ENCODE measurements at places on chromosomes 13 and 19.

- no peaks in the 10 kb centered on the region for H3K27me3 ChIP-seq
- peaks cover 4% of the 10 kb centered on the region for H3K36me3 ChIP-seq
- H3K4me3 ChIP-seq, result no peak overlapping the region
- H3K4me1 ChIP-seq, result peaks cover 31% of the 10 kb centered on the region
- no peak overlapping the region for H3K27ac ChIP-seq
- DNase-seq, result no peak
These were observed 6.4 kb upstream of the FOXO1 start for GRCh38 chr13:40672765-40673397.

DNA sequence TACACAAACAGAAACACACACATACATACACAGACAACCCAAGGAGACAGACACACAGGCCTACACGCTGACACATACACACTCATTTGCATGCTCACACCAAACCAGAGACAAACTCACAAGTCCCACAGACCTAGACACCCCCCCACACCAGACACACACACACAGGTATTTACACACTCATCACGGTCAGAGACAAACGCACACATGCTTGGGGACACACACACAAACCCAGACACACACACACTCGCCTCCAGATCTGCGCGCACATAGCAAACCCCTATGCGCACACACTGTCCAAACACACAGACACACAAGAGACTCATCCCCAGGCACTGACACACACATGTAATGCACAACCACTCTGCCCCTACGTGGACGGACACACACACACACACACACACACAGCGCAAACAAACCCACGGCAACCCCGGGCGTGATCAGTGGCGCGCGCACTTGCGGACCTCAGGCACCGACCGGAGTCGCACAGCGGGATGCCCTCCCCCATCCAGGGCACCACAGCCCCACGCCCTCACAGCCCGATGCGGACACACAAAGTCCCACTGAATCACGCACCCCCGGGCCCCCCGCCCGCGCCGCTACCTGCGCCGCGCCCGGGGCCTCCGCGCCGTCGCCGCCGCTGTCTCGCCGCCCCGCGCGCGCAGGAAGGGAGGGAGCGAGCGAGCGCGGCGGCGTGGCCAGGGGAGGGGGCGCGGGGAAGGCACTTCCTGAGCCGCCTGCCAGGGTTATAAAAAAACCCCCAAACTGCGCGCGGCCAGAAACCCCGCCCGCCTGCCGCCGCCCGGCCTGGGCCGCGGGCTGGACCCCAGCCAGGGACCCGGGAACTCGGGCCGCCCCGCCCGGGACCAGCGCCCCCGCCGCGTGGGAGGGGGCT, at the start of gene ADAMTS10:
Gene ADAMTS10, minus strand, starts transcription at position 675 of the 895 bp plus-strand sequence. CDS start 5,005 bp downstream, outside the sequence.
- peaks cover 1% of the 10 kb centered on the region for H3K36me3 ChIP-seq
- H3K27ac ChIP-seq, result peak within 1 kb of the TSS; percentile 76
- peak; percentile 23 for DNase-seq
- H3K27me3 ChIP-seq, result peaks cover 12% of the 10 kb centered on the region

DNA sequence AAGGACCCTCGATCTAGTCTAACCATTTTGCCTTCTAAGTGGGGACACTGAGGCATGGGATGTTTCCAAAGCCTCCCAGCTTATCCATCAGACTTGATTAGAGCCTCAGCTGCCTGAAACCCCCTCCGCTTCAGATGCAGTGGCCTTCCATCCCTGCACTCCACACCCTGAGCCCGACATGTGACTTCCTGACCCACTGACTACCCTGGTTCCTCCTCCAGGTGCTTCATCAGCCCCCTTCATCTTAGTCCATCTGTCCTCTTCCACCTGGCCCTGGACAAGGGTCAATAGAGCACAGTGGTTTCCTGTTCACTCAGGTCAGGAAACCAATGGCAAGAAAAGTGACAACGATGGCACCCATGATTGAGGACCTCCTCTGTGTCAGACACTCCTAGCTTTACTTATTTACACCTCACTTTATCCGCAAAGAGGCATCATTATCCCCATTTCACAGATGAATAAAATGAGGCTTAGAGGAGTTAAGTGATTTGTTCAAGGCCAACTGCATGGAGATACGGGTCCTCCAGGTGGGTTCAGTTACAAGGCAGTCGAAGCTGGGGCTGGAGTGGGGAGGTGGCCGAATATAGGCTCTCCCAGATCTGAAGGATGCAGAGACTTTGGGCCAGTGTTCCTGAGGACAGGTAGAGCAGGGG, 81.6 kb upstream of the TM9SF2 start:
- no peak overlapping the region for H3K4me3 ChIP-seq
- peaks cover 5% of the 10 kb centered on the region for H3K36me3 ChIP-seq
- peaks cover 63% of the 10 kb centered on the region for H3K4me1 ChIP-seq
- H3K27me3 ChIP-seq, result peaks cover 7% of the 10 kb centered on the region
- H3K27ac ChIP-seq, result no peak overlapping the region

DNA sequence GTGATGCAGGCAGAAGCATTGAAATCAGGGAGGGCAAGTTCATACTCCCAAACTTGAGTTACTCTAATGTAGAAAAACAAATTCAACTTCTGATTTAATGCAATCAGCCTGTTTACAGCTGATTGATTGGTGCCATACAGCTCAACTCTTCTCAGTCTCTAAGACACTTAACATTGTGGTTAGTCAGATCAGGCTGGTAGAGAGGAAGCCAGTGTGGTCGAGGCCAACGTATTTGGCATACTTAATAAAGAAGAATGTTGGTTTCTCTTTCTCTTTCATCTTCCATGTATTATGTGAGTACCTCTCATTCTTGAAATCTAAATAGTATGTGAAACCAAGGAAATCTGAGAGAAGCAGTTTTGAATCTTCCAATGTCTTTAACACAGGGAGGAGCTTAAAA, 255.0 kb upstream of the SLITRK1 start:
- H3K27ac ChIP-seq, result peak overlapping the region; percentile 37
- H3K27me3 ChIP-seq, result no peaks in the 10 kb centered on the region
- H3K36me3 ChIP-seq, result no peaks in the 10 kb centered on the region
- peaks cover 19% of the 10 kb centered on the region for H3K4me1 ChIP-seq

GRCh38 chr19:55700813-55701212, 25.8 kb downstream of the EPN1 start:
- H3K27ac ChIP-seq, result no peak overlapping the region
- H3K4me1 ChIP-seq, result no peaks in the 10 kb centered on the region
- H3K27me3 ChIP-seq, result no peaks in the 10 kb centered on the region
- no peak for DNase-seq

- no peaks in the 10 kb centered on the region for H3K4me1 ChIP-seq
- no peak overlapping the region for H3K4me3 ChIP-seq
- no peak for DNase-seq
These were observed 37.5 kb upstream of the ADGRE1 start for GRCh38 chr19:6849876-6850275.

DNA sequence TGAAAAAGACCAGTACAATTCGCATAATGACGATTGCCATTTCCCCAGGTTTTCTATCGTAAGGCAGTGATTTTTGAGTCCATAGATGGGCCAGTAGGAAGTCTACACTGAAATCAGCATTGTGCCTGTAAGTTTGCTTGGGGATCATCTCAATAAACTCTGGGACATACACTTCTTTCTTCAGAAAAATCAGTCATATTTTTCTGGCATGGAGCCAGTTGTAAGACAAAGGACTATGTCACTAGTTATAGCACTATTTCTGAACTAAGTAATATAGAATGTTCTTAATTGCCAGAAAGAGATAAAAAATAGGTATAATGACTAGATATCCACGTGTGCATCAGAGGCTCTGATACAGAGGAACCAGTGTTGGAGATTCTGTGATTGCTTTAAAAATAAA, 243.5 kb downstream of the LMO7 start:
- H3K36me3 ChIP-seq, result no peaks in the 10 kb centered on the region
- H3K27ac ChIP-seq, result no peak overlapping the region
- no peak for DNase-seq
- H3K4me3 ChIP-seq, result no peak overlapping the region

DNA sequence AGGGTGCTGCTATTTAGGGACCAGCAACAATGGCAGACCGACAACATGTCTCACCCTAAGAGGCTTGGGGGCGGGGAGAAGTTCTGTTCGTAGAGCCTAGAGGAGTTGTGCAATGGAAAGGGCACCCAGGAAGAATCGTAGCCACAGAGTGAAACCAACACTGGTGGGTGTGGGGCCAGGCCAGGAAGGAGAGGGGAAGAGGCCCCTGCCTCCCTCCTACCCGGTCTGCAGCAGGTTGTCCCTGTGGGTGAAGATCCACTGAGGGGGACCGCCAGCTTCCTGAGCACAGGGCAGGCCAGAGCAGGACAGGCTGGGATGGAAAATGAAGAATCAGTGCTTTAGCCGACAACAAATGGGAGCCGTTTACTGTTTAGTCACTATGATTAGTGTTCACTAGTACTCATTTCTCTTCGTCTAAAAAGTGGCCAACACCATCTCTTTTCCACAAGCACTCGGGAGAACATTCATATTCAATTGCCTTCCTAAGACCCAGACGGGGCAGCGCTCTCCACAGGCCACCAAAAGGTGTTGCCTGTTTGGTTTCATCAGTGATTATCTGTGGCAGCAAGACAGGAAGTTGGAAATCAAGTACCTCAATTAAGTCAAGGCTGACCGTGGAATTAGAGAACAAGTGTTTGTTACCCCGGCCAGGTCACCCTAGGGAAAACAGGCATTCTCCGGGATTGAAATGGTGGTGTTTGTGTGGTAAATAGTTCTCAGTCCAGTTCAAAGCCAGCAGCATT, 1.1 kb upstream of the ATP11A start:
- no peaks in the 10 kb centered on the region for H3K27me3 ChIP-seq
- peaks cover 53% of the 10 kb centered on the region for H3K4me1 ChIP-seq
- DNase-seq, result peak; percentile 47
- peak overlapping the region; percentile 94 for H3K27ac ChIP-seq
- H3K4me3 ChIP-seq, result peak overlapping the region; percentile 84

GRCh38 chr13:79909644-79910043, 428.7 kb downstream of the NDFIP2 start:
- no peak for DNase-seq
- no peaks in the 10 kb centered on the region for H3K36me3 ChIP-seq
- no peak overlapping the region for H3K4me3 ChIP-seq
- H3K27me3 ChIP-seq, result no peaks in the 10 kb centered on the region

DNA sequence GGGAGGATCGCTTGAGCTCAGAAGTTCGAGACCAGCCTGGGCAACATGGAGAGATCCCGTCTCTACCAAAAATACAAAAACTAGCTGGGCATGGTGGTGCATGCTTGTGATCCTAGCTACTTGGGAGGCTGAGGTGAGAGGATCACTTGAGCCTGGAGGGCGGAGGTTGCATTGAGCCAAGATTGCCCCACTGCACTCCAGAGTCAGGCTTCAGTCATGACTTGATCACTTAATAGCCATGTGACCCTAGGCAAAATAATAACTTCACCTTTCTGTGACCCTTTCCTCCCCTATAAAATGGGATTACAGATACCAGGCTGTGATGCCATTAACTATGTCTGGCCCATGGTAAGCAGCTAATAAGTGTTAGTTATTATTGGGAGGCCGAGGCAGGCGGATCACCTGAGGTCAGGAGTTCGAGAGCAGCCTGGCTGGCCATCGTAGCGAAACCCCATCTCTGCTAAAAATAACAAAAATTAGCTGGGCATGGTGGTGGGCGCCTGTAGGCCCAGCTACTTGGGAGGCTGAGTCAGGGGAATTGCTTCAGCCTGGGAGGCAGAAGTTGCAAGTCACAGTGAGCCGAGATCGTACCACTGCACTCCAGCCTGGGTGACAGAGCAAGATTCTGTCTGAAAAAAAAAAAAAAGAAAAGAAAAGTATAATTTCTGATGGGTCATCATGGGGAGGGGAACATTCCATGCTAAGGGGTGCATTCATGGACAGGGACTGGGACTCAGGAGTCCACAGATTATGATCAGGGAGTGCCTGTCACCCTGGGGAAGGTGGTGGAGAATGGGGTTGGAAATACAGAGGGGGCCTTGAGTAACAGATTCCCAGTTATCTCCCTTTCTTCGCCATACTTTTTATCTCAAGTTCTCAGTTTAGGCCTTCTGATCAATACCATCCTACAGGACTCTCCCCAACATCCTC, 15.5 kb downstream of the TPM4 start:
- peaks cover 56% of the 10 kb centered on the region for H3K4me1 ChIP-seq
- no peak overlapping the region for H3K4me3 ChIP-seq
- DNase-seq, result no peak
- H3K27ac ChIP-seq, result peak overlapping the region; percentile 55
- peaks cover 67% of the 10 kb centered on the region for H3K36me3 ChIP-seq

- H3K27me3 ChIP-seq, result no peaks in the 10 kb centered on the region
- H3K36me3 ChIP-seq, result no peaks in the 10 kb centered on the region
- H3K4me1 ChIP-seq, result no peaks in the 10 kb centered on the region
- no peak overlapping the region for H3K4me3 ChIP-seq
- no peak overlapping the region for H3K27ac ChIP-seq
These were observed 387.8 kb upstream of the GPC6 start for GRCh38 chr13:92838786-92839185.

- H3K27ac ChIP-seq, result peak overlapping the region; percentile 34
- peak overlapping the region; percentile 94 for H3K4me3 ChIP-seq
These were observed 3.0 kb downstream of the ANKRD10 start for GRCh38 chr13:110911880-110912279.

DNA sequence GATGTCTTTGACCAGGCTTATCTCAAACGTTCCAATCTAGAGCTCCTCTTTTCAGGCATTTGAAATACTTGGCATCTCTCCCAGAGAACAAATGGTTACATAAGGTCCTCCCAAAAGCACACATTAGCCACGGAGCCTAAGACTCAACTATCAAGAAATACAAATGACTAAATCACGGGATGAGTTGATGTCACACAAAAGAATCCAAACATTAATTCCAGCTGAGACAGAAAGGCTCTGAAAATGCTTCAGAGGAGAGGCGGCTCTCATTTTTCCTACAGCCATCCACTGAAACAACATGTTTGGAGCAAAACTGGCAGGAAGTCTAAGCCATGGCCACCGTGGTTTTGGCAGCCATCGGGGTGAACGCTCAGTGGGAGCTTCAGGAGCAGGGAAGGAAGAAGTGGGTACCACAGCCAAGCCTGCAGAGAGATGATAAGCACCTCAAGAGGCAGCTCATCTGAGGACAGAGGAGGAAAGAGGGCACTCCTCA, 122.5 kb downstream of the STK24 start:
- no peaks in the 10 kb centered on the region for H3K27me3 ChIP-seq
- peaks cover 45% of the 10 kb centered on the region for H3K36me3 ChIP-seq
- H3K4me1 ChIP-seq, result peaks cover 15% of the 10 kb centered on the region
- peak overlapping the region; percentile 48 for H3K27ac ChIP-seq

DNA sequence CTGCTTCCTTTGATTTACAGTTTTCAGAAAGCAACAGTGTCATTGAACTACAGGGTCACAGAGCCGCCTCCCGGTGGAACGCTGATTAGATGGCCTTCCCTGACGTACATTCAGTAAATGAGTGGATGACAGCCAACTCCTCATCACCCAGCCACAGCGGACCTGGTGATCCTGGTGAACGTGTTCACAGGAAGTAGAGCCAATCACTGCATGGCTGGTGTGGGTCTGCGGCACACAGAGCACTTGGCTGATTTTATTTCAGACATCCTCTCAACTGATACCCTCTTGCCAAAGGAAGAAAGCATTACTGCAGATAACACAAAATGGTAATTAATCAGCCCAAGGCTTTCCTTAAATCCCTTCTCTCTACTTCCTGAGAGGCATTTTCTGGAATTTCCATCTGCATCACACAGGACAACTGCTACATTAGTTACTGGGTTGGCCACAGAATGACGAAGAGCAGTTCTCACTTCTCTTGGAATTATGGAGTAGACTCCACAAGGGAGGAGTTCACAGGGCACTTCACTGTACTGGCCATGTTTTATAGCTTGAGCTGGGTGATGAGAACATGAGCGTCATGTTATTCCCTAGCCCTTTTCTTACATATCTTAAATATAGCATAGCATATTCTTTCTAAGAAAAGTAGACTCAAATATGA, 84.0 kb upstream of the SLC7A1 start:
- no peaks in the 10 kb centered on the region for H3K4me1 ChIP-seq
- DNase-seq, result no peak
- H3K4me3 ChIP-seq, result no peak overlapping the region
- no peaks in the 10 kb centered on the region for H3K36me3 ChIP-seq
- no peak overlapping the region for H3K27ac ChIP-seq
